ENCODE measurements at places on chromosomes 2 and 18.

- DNase-seq, result peak; percentile 22
Measured at GRCh38 chr2:218658671-218659257, 659 bp downstream of the ZNF142 start.

GRCh38 chr2:220969348-220969747 lies 602.8 kb downstream of the EPHA4 start:
- no peak for DNase-seq

DNA sequence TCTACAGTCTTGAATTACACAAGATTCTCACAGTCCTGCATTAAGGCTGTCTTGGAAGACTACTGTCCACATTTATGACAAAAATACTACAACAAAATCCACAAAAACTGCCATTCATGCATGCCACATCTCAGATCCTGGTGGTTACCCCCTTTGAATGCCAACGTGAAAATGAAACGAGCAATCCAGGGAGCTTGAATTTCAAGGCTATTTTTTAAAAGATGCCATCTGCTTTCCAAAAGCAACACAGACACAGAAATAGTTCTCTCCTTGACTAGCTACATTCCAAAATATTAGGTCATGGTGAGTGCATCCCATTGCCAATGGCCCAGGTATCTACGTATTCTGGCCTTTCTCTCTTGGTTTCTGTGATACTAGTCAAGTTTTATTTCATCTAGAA lies 36.3 kb downstream of the IRS1 start:
- no peak for DNase-seq

GRCh38 chr2:151052850-151053660 lies 208.6 kb downstream of the RBM43 start:
- DNase-seq, result no peak

DNA sequence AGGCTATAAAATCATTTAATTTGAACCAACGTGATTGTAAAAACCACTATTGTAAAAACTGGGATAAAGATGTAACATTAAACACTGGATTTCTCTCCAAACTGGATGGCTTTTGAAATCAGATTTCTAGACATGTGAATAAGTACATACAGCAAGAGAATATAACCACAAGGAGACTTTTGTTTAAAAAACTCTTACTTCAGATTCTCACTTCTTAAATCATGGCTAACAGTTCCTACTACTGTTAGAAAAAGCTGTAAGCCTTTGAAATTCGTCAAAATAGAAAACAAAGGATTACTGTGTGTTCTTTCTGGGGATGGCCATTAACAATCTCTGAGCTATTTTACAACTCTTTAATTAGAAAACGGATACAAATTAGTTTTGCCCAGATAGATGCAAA lies 39.4 kb upstream of the SH3BP4 start:
- no peak for DNase-seq

- DNase-seq, result no peak
Measured at GRCh38 chr2:97646977-97647376, 1.1 kb downstream of the COX5B start.

- no peak for DNase-seq
Measured at GRCh38 chr2:121613152-121613551, 36.1 kb downstream of the CLASP1 start.

DNA sequence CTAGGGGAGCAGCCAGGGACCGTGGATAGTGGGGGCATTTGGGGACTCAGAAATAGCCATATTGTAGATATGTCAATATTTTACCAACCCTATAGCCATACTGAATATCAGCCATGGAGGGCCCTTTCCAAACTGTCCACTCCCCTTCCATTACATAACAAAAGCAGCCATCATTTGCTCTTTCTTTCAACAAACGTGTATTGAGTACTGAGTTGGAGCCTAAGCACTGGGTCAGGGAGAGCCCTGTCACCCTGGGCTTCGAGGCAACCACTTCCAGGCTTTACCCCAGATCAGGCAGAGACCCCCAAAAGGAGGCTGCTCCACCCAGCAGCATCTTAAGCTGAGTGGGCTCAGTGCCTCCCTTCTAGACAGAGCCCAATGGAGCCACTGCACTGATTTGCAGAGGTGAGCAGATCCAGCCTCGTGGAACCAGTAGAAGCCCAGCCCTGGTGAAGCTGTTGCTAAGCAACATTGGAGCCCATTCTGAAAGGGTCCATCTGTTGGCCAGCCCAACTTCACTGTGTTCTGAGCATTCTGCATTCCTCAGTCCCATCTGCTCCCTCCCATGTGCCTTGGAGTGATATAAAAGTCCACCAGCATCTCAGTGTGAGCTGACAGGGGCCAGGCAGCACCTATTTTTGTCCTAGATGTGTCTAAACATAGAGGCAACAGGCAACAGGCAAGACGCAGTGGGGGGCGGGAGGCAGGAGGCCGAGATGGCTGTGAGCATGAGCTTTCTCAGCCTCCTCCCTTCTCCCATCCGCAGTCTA lies 112.1 kb downstream of the PLB1 start:
- no peak for DNase-seq

DNA sequence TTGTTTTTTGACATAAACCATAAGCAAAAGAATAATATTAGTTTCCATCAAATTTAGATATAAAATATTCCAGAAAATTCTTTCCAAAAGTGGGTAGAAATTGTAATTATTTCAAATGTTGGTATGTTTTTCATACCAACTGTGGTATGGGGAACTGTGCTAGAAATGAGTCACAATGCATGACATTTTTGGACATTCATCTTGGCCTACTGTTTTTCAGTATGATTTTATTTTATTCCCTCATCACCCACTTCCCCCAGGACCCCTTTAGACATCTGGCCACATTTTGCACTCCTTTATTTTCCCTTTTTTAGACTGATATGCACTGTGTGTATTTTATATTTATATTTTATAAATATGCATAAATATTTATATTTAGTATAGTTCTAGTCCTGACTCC lies 97.1 kb downstream of the DPP4 start:
- no peak for DNase-seq

Data from activated effector memory CD4-positive, alpha-beta T cell treated with Interleukin-2 at 50 U/mL for 16 hours (primary cell).